ENCODE measurements at places on chromosomes 5 and 9.

DNA sequence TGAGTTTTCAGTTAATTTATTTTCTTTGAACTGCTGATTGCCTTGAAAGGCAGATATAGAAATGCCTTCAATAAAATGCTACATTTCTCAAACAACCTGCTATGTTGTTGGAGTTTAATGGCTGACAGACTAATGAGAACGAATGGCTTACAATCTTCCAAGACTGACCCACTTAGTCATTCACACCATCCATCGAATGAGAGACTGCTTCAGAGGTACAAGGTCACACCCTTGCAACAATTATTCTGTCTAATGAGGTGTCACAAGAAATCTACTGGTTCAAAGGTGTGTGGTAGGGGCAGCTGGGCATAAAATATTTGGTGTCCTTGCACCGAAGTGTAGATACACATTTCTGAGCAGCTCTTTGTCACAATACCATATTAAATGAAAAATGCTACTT lies 18.3 kb downstream of the PTPRD start:
- no peak for DNase-seq

GRCh38 chr5:131534974-131535373 lies 100.1 kb downstream of the RAPGEF6 start:
- DNase-seq, result no peak

DNA sequence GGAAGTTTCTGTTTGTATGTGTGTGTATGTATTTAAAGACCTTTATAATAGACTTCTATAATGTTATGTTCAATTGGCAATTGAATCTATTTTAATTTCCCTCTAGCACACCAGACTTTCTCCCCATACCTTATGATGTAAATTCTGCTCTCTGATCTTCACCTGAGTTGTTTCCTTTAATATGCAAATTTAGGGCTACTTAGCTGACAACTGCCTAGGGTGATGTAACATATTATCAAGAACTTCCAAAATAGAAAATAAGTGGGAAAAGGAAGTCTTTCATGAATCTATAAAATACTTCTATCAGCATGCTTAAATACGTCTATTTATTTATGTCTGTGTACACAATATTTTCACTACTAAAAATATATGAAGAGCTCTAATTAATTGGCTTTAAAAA lies 923.5 kb upstream of the CDH10 start:
- DNase-seq, result no peak

- no peak for DNase-seq
Measured at GRCh38 chr9:131148966-131149687, 23.7 kb downstream of the NUP214 start.

Data from Kasumi-1 (cell line).